Retina (tissue), 1 donor: ENCODE measurements at places on chromosomes 3 and 15.

GRCh38 chr15:59876140-59876539 is 128.0 kb upstream of the FOXB1 start:
- DNase-seq: no peak

DNA sequence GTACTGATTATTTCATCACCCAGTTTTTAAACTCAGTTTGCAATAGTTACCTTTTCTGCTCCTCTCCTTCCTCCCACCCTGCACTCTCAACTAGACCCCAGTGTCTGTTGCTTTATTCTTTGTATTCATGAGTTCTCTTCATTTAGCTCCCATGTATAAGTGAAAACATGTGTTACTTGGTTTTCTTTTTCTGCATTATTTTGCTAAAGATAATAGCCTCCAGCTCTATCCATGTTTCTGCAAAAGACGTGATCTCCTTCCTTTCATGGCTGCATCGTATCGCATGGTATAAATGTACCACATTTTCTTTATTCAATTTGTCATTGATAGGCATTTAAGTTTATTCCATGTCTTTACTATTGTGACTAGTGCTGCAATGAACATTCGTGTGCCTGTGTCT is 79.0 kb downstream of the NAALADL2 start:
- no peak for DNase-seq

GRCh38 chr3:107450254-107450893 is 72.4 kb upstream of the BBX start:
- no peak for DNase-seq

DNA sequence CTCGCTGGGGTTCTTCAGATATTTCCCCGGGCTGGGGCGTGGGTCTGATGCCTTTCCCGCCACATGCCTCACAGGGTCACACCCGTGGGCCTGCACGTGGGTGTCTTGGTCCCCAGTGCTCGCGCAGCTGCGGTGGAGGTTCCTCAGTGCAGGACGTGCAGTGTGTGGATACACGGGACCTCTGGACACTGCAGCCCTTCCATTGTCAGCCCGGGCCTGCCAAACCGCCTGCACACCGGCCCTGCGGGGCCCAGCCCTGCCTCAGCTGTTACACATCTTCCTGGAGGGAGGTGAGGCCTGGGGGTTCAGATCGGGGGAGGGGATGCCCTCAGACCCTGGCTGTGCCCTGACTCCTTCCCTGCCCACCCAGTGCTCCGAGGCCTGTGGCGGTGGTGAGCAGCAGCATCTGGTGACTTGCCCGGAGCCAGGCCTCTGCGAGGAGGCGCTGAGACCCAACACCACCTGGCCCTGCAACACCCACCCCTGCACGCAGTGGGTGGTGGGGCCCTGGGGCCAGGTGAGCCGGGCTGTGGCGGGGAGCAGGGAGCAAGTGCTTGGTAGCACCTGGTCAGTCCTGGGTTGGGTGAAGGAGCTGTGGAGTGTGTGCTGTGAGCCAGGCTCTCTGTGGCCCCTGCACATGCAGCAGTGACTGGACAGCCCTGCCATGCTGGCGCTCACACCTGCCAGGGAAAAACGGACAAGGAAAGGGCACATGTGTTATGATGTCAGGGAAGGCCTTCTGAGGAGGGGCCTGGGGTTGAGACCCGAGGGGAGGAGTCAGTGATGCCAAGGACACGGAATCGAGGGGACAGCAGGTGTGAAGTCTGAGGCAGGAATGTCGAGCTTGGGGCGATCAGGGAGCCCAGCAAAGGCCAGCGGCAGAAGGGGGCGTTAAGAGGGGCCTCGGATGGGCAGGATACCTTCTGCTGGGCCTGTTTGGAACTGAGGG is 88.9 kb downstream of the TBC1D2B start:
- no peak for DNase-seq

DNA sequence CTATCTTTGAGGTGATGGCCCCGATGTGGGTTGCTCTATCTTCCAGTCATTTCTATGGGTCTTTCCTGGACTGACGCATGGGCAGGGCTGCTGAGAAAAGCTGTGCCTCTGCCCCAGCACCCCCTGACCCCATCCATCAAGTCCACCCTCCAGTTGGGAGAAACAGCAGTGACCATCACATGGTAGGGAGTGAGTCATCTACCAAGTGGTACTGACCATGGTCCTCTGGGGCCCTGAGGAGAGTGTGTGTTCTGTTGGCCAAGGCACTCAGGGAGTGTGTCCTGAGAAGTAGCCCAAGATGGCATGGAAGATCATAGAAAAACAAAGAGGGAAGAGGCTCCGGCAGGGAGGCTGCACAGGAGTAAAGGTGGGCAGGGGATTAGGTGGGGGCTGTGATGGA is 1.6 kb upstream of the DNAH1 start:
- DNase-seq: no peak

- DNase-seq: no peak
These were observed 313.0 kb upstream of the COL8A1 start for GRCh38 chr3:99325402-99325801.
